ENCODE measurements at places on chromosomes 11 and 22.

GRCh38 chr11:60871378-60872061 lies 4.2 kb downstream of the ZP1 start:
- H3K27ac ChIP-seq: peak overlapping the region; percentile 63
- no peak for DNase-seq
- no peaks in the 10 kb centered on the region for H3K36me3 ChIP-seq
- H3K27me3 ChIP-seq: no peaks in the 10 kb centered on the region

DNA sequence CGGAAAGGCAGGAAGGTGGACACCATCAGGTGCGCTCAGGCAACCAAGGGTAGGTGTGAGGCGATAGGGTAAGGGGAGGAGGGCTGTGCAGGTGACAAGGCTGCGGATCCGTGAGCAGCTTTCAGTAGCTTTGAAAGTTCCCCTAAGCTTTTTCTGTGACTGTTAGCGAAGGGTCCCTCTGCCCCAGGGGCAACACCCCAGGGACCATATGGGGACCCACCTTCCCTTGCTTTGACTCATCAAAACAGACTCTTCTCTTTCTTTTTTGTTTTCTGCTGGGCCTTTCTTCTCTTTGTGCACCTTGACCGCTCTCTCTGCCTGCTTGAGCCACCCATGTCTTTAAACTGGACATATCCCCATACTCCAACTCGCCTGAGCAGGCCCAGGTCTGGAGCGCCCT lies 136.9 kb downstream of the FEZ1 start:
- H3K27ac ChIP-seq: no peak overlapping the region
- no peak for DNase-seq
- no peaks in the 10 kb centered on the region for H3K27me3 ChIP-seq

DNA sequence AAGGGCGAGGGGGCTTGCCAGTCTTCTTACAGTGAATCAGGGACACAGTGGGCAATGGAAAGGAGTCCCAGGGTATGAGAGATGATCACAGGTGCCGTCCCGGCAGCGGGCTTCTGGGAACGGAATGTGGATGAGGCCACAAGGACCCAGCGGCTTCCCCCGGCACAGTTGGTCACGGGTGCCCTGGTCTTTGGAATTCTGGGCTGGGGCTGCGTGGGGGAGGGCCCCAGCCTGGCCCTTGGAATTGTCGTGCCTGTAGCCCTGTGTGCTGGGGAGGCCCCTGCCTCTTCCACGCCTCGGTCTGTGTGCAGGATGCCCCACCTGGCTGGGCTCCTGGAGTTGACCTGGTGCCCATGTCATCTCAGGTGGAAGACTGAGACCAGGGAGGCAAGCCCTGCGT lies 76.6 kb downstream of the FBLN1 start:
- no peak overlapping the region for H3K27ac ChIP-seq
- H3K27me3 ChIP-seq: no peaks in the 10 kb centered on the region
- H3K4me1 ChIP-seq: no peaks in the 10 kb centered on the region
- no peak for DNase-seq

- no peak for DNase-seq
- no peaks in the 10 kb centered on the region for H3K36me3 ChIP-seq
- H3K4me1 ChIP-seq: no peaks in the 10 kb centered on the region
- no peak overlapping the region for H3K4me3 ChIP-seq
- no peak overlapping the region for H3K27ac ChIP-seq
Measured at GRCh38 chr22:32637951-32638350, 163.3 kb downstream of the FBXO7 start.

GRCh38 chr22:33975841-33976240 lies 55.6 kb upstream of the LARGE1 start:
- no peaks in the 10 kb centered on the region for H3K4me1 ChIP-seq
- H3K27ac ChIP-seq: no peak overlapping the region
- no peak for DNase-seq
- no peaks in the 10 kb centered on the region for H3K27me3 ChIP-seq
- no peak overlapping the region for H3K4me3 ChIP-seq

- no peaks in the 10 kb centered on the region for H3K4me1 ChIP-seq
- no peaks in the 10 kb centered on the region for H3K27me3 ChIP-seq
- DNase-seq: no peak
- H3K4me3 ChIP-seq: no peak overlapping the region
- no peaks in the 10 kb centered on the region for H3K36me3 ChIP-seq
Measured at GRCh38 chr11:119983240-119983732, 154.6 kb downstream of the TRIM29 start.

- no peak overlapping the region for H3K4me3 ChIP-seq
- H3K27ac ChIP-seq: no peak overlapping the region
- H3K4me1 ChIP-seq: no peaks in the 10 kb centered on the region
- H3K27me3 ChIP-seq: no peaks in the 10 kb centered on the region
- no peaks in the 10 kb centered on the region for H3K36me3 ChIP-seq
Measured at GRCh38 chr11:103016031-103016430, 60.5 kb upstream of the MMP13 start.

DNA sequence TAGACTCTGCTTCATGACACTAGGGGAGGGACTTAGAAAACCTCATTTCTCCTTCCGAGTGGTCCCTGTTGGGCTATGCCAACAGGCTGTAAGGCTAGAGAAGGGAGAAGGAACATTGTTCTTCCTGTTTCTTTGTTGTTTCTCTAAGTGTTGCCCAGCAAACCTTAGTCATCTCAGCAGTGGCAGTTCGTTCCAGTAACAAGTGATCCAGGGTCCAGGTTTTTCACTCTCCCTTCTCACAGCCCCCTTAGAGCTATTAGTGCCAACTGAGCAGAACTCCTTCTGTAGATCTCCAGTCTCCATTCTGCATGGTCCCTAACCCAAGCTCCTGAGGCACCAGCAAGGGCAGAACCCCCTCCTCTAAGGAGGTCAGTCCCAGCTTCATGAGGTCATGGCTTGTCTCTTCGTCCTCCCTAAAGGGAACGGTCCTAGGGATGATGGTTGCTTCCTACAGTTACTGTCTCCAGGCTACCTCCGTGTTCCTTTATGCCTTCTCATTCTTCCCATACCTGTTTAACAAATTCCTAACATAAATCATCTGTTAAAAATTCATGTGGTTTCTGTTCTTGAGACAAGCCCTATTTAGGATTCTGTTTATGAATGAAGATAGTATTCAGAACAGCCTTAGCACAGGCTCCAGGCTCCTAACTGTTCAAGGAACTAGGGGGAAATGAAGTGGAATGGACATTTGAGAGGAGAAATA lies 168.6 kb upstream of the UBASH3B start:
- no peaks in the 10 kb centered on the region for H3K27me3 ChIP-seq
- no peak for DNase-seq
- peaks cover 8% of the 10 kb centered on the region for H3K4me1 ChIP-seq
- no peak overlapping the region for H3K27ac ChIP-seq
- no peaks in the 10 kb centered on the region for H3K36me3 ChIP-seq
- no peak overlapping the region for H3K4me3 ChIP-seq

DNA sequence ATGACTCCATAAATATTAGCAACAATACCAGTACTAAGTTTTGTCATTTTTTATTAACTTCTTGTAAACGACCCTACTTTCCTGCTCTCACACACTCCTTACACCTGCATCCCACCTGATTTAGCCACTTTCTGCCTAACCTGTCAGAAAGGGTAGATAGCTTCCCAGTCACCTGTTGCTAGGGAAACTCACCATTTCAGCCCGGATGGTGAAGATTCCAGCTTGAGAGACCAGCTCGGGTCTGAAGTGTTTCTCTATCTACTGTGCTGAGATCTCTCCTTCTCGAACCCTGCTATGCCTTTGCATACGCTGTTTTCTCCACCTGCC lies at the start of gene PARVG:
Gene PARVG, plus strand, starts transcription at position 220 of the 327 bp plus-strand sequence. CDS start 2,405 bp downstream, outside the sequence.
- H3K4me1 ChIP-seq: no peaks in the 10 kb centered on the region
- no peak for DNase-seq
- no peaks in the 10 kb centered on the region for H3K36me3 ChIP-seq

GRCh38 chr11:77062924-77063323 lies 3.8 kb upstream of the CAPN5 start:
- no peaks in the 10 kb centered on the region for H3K36me3 ChIP-seq
- no peak for DNase-seq
- no peak overlapping the region for H3K4me3 ChIP-seq

GRCh38 chr11:36193721-36194120 lies 95.5 kb downstream of the COMMD9 start:
- no peaks in the 10 kb centered on the region for H3K36me3 ChIP-seq
- H3K27ac ChIP-seq: no peak overlapping the region
- H3K4me3 ChIP-seq: no peak overlapping the region
- no peaks in the 10 kb centered on the region for H3K27me3 ChIP-seq
- DNase-seq: no peak

- no peak for DNase-seq
- no peaks in the 10 kb centered on the region for H3K27me3 ChIP-seq
- H3K36me3 ChIP-seq: no peaks in the 10 kb centered on the region
- H3K27ac ChIP-seq: no peak overlapping the region
- H3K4me1 ChIP-seq: no peaks in the 10 kb centered on the region
Measured at GRCh38 chr22:28395920-28396753, 283.5 kb downstream of the TTC28 start.

GRCh38 chr22:36769541-36770512 lies 6.1 kb downstream of the IFT27 start:
- H3K27ac ChIP-seq: no peak overlapping the region
- no peaks in the 10 kb centered on the region for H3K4me1 ChIP-seq
- no peaks in the 10 kb centered on the region for H3K36me3 ChIP-seq
- H3K27me3 ChIP-seq: no peaks in the 10 kb centered on the region
- no peak overlapping the region for H3K4me3 ChIP-seq

GRCh38 chr11:75424396-75424795 lies 8.6 kb downstream of the KLHL35 start:
- no peaks in the 10 kb centered on the region for H3K27me3 ChIP-seq
- H3K4me1 ChIP-seq: peaks cover 18% of the 10 kb centered on the region
- no peak for DNase-seq

GRCh38 chr11:95991545-95991944 lies 67.6 kb upstream of the MTMR2 start:
- DNase-seq: no peak
- H3K27me3 ChIP-seq: no peaks in the 10 kb centered on the region
- H3K4me3 ChIP-seq: no peak overlapping the region
- H3K36me3 ChIP-seq: no peaks in the 10 kb centered on the region
- peak overlapping the region; percentile 3 for H3K27ac ChIP-seq

Measured in right atrium auricular region (tissue), 2 donors.